ENCODE measurements at places on chromosomes 12 and 14.

DNA sequence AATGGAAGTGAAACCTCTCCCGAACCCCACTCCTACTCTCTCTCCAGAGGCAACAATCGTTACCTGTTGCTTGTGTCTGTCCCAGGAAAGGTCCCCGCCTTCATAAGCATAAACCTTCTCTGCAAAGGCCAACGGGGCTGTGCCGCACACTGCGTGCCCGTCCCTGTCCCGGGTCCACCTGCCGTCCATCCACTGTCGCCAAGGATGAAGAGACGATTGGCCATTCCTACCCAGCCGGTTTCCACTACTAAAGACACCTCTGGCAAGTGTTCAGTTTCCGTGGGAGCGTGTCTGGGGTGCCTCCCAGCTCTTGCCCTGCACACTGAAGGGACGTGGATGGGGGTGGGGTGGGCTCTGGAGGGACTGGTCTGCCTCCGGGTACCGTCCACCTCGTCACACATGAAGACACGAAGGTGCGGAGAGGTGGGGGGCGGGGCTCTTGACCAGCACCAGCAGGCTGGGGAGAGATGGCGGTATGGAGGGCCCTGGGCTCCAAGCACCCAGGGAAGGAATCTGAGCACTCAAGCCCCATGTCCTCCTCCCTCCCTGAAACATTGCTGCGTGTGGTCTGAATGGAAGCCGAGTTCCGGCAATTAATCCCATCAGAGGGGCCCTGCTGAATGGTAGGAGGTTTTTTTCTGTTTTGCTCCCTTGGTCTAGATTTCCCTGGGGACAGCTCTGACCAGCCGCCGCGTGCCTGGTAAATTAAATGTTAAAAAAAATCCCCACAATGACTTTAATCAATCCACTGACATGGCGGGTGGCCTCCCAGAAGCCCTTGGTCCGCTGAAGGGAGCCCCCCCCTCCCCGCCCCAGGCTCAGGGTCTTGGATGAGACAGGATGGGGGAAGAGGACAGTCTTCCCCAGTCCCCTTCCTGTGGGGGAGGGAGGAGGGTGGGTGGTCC, 4.1 kb upstream of the KIF26A start:
- no peak for DNase-seq

DNA sequence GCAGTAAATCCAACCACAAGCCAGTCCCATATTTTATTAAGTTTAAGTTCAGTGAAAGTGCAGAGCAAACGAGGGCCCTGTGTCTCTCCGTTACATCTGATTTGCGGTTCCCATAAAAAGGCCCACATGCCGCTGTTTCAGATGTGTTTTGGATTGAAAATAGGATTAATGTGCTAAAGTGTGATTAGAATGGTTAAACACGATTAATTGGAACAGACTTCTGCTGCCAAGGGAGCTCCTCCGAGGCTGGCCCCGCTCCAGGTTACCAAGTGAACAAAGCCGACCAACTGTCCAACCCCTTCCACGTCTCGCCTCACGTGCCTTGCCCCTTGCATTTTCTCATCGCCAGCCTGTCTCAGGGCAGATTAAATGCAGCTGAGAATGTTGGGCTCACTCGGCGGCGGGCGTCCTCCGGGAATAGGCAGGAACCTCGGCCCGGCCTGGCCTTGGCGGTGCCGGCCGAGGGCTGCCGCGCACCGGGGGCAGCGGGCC, 166.5 kb upstream of the GSC start:
- DNase-seq, result no peak

GRCh38 chr14:34937442-34937841, 45.4 kb upstream of the SRP54 start:
- no peak for DNase-seq

- DNase-seq, result no peak
Observed at GRCh38 chr12:104333692-104334255, 30.2 kb downstream of the EID3 start.

DNA sequence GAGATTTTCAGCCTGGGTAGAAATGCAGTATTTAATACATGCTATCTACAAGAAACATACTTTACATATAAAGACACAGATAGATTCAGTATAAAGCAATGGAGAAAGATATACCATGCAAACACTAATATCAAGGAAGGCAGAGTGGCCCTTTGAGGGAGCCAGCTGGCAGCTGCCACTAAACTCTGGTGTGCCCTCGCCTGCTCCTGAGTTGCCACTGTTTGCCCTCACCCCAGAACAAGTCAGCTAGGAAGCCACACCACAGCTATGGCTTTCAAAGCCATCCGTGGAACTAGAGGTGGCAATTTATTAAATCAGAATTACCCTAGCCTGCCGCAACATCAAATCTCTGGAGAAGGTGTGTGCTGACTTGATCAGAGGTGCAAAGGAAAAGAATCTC, 18.3 kb downstream of the PXN start:
- no peak for DNase-seq

GRCh38 chr12:125738211-125738610, 673.0 kb downstream of the AACS start:
- no peak for DNase-seq

DNA sequence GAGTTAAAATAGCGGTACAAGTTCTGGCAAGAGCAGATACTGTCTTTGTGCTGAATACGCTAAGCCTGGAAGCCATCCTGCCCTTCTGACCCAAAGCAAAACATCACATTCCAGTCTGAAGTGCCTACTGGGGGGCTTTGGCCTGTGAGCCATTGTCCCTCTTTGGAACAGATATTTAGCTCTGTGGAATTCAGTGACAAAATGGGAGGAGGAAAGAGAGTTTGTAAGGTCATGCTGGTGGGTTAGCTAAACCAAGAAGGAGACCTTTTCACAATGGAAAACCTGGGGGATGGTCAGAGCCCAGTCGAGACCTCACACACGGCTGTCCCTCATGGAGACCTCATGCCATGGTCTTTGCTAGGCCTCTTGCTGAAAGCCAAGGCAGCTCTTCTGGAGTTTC, 18.5 kb downstream of the EMP1 start:
- no peak for DNase-seq

DNA sequence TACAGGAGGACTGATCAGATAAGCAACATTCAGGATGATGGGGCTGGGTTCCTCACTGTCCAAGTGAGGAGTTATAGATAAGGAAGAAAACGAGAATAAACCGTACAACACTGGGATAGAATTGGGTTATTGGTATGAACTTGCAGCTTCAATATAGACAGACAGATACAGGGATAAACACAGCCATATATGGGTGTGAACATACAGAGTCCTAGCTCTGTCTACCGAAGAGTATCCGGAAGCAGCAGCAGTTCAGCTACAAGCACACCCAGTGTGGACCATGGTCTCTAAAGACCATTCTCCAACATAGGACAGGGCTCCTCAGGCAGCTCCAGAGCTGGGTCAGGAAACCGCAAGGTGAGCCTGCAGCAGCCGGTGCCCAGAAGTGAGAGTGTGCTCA, 40.8 kb downstream of the CDC42BPB start:
- DNase-seq, result no peak

GRCh38 chr12:109393437-109394345, 46.0 kb downstream of the MYO1H start:
- DNase-seq, result no peak

DNA sequence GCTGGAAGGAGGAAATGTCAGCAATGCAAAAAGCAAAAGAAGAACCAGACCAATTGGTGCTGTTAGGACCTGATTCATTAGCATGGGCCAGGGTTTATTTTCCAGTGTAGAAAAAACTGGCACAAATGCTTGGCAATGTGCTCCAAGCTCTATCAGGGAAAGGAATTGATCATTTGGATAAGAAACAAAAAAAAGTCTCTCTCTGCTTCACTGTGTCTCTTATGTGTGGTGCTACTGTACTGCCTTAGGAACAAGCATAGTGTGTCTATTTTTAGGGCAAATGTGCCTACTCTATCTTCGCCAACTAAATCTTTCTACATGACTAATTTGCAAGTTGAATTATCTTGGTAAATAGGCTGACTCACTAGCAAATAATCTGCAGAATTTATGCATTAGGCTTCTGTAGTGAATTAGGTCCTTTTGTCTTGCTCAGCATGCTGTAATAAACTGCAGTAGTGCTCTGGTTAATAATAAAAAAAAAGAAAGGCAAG, 236.7 kb downstream of the MDGA2 start:
- no peak for DNase-seq

- no peak for DNase-seq
Observed at GRCh38 chr14:55789406-55789805, 209.4 kb downstream of the KTN1 start.

DNA sequence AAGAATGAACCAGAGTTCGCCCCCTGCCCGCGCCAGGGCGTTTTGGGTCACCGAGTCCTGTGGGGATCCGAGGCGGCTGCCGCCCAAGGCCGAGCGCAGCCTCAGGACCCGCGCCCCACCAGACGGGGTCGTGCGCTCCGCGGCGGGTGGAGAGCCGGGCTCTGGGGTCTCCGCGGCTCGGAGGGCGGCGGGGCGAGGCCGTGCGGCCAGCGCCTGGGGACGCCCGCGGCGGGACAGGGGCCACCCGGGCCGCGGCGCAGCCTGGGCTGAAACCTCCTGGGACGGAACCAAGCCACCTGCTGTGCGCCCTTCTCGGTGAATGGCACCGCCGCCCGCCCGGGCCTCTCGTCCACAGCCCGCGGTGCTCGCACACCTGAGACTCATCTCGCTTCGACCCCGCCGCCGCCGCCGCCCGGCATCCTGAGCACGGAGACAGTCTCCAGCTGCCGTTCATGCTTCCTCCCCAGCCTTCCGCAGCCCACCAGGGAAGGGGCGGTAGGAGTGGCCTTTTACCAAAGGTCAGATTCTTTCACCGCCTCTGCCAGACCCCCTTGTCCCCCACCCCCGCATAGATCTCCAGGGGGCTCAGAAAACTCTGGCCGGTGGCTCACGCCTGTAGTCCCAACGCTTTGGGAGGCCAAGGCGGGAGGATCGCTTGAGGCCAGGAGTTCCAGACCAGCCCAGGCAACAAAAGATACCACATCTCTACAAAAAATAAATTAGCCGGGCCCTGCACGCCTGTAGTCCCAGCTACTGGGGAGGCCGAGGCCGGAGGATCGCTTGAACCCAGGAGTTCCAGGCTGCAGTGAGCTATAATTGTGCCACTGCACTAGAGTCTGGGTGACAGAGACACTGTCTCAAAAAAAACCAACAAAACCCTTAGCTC, 901 bp downstream of the B3GNT4 start:
- peak; percentile 36 for DNase-seq

GRCh38 chr12:121170611-121171260, 38.1 kb downstream of the P2RX7 start:
- no peak for DNase-seq

- no peak for DNase-seq
Observed at GRCh38 chr14:67644428-67644827, 24.7 kb downstream of the ARG2 start.

- DNase-seq, result no peak
Observed at GRCh38 chr12:112327209-112327938, 54.9 kb downstream of the HECTD4 start.

DNA sequence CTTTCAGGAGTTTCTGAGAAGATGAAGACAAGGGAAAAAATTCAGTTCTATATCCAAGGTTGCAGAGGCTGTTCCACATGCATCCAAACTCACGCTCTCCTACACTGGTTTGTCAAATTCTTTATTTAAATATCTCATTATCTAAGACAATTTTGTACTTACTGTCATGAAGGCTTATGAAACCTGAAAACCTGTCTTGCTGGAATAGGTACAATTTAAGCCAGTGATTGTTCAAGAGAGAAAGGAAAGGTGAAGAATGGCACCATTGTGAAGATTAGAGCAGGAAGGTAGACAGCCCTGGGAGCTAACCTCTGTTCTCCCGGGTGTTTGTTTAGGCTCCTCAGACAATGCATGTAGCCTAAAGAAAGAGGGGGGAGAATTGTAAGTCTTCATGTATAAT, 315.1 kb upstream of the PRKD1 start:
- no peak for DNase-seq

DNA sequence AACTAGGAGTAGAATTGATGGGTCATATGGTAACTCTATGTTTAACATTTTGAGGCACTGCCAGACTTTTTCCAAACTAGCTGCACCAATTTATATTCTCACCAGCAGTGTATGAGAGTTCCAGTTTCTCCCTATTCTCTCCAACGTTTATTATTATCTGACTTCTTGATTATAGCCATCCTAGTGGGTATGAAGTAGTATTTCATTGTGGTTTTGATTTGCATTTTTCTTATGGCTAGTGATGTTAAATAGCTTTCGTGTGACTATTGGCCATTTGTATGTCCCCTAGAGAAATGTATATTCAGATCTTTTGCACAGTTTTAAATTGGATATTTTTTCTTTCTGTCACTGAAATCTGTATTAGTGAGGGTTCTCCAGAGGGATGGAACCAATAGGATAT, 37.8 kb downstream of the HELB start:
- DNase-seq, result no peak

DNA sequence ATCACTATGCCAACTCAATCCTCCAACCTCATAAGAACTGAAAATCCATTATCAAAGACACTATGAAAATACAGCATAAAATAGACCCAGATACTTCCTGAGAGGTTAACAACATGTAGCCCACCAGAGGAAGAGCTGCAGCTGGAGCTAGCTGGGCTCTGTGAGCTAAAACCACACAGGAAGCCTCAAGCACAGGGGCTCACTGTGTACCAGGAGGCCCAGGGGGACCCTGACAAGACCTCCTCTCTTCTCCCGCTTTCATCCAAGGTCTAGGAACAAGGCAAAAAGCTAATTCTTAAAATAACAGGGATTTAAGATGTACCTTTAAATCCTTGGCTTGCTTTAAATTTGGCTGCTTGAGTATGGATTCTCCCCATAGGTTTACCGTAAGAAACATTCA, 53.6 kb downstream of the EIF2S3B start:
- no peak for DNase-seq

GRCh38 chr14:76768671-76769500, 7.6 kb downstream of the VASH1 start:
- no peak for DNase-seq

DNA sequence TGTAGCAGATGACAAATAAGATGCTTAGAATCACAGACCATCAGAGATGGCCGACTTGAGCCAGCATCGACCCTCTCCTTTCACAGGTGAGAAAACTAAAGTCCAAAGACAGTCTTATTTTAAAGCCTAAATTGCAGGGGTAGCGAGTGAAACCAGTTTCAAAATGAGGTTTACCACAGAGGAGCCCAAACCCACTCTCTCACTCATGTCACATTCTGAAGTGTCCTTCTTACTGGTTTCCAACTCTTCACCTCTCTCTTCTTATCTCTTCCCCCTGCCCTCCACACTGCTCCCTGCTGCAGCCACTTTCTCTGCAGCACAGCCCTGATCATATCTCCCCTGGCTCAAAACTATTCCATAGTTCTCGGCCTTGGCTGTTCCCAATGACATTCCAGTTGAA, 57.0 kb upstream of the NID2 start:
- no peak for DNase-seq

DNA sequence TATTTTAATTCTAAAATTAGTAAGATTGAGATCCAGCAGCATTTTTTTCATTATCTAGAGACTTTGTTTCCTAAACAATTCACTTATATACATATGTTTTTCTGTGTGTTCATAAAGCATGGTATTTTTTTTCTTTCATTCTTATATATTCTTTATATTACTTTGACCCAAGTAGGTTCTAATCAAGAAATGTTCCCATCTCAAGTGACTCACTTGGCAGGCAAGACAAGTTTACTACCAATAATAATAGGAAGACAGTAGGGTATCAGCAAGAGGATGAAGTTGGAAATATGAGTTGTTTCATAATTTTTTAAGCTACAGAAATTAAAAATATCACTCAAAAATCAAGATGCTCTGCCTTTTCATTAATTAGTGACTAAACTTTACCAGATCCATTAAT, 613.4 kb upstream of the ATP2B1 start:
- no peak for DNase-seq

Data from activated naive CD4-positive, alpha-beta T cell (primary cell).